ENCODE measurements at places on chromosomes 7 and 10. TPM values are rescaled to one million over a fixed set of nuclear protein-coding genes. Genes with fewer than 3 reads are reported as not detected.

ASAH2 gene
- 0.59 TPM for total RNA-seq

SCD gene
- total RNA-seq = 461 TPM

ACTA2 gene
- total RNA-seq = 87.9 TPM

ACTL6B gene
- total RNA-seq = not detected

NEURL1 gene
- total RNA-seq = 0.33 TPM

CPXM2 gene
- total RNA-seq = 7.2 TPM

TEX36 gene
- not detected for total RNA-seq

GRCh38 chr7:120993553-120994191 lies 5.2 kb downstream of the CPED1 start:
- H3K4me3 ChIP-seq = no peak overlapping the region
- no peak overlapping the region for H3K27ac ChIP-seq
- H3K27me3 ChIP-seq = peaks cover 7% of the 10 kb centered on the region
- no peaks in the 10 kb centered on the region for H3K4me1 ChIP-seq
- no peak for DNase-seq

PRLHR gene
- not detected for total RNA-seq

DNA sequence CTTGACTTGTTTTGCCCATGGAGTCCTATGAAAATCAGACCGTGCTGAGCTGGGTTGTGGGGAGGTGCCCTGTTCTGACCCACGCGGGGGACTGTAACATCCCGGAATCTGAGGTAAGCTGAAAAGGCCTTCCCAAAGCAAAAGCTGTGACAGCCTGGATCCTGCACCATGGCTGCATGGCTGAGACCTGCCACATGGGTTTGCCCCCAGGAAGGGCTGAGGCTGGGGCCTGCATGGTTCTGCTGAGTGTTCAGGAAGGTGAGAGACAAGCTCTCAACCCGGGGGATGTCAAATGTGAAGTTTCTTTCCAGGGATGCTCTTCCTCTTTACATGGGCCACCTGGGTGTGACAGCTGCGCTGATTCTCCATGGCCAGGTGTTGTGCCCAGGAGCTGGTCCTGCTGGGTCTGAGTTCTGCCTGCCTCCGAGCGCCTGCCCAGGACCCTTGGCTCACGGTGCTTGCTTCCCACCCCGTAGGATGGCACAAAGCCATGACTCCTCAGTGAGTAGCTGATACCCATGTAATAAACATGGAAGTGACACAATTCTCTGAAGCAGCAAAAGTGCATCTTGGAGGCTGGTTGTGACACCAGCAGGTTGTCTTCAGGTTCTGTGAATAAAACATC lies 58.3 kb downstream of the VIPR2 start:
- H3K27me3 ChIP-seq = no peaks in the 10 kb centered on the region
- H3K36me3 ChIP-seq = no peaks in the 10 kb centered on the region
- no peaks in the 10 kb centered on the region for H3K4me1 ChIP-seq
- H3K4me3 ChIP-seq = no peak overlapping the region
- DNase-seq = peak; percentile 31
- H3K27ac ChIP-seq = no peak overlapping the region

DNA sequence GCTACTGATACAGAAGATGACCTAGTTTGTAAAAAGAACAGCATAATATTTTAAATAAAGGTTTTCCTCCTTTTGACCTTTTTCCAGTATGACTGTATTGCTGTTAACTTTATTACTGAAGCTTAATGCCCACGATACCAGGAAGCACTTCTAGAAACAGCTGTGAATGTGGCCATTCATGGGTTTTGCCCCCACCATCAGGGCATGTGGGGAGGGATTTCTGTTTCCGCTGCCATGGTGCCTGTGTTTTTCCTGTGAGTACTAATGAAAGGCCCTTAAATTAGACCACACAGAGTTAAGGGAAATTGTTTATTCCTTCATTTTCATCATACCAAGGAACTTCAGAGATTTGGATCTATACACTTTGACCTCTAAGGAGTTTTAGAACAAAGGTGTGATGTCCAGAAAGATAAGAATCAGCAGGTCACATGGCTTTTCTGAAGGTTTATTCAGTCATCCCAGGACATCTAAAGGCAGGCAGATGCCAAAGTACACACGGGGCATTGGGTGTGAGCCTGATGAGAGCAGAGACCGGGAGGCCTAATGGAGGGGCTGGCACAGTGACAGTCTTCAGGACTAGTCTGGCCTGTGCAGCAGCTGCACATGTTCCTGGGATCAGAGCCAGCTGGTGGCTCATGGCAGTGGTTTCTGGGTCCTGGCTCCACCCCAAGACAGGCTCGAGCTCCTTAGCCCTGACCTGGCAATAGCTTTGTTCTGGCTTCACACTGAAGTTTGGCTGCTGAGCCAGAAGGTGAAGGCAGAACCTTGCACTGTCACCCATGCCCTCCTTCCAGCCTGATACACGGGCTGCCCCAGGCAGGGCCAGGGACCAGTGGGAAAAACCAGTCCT lies 190.9 kb downstream of the REEP3 start:
- no peaks in the 10 kb centered on the region for H3K27me3 ChIP-seq
- H3K27ac ChIP-seq = peak overlapping the region; percentile 84
- peaks cover 15% of the 10 kb centered on the region for H3K4me1 ChIP-seq
- H3K36me3 ChIP-seq = no peaks in the 10 kb centered on the region
